ENCODE measurements at places on chromosomes 7 and 10.

- no peak for DNase-seq
Observed at GRCh38 chr10:51198170-51198569, 123.9 kb downstream of the PRKG1 start.

DNA sequence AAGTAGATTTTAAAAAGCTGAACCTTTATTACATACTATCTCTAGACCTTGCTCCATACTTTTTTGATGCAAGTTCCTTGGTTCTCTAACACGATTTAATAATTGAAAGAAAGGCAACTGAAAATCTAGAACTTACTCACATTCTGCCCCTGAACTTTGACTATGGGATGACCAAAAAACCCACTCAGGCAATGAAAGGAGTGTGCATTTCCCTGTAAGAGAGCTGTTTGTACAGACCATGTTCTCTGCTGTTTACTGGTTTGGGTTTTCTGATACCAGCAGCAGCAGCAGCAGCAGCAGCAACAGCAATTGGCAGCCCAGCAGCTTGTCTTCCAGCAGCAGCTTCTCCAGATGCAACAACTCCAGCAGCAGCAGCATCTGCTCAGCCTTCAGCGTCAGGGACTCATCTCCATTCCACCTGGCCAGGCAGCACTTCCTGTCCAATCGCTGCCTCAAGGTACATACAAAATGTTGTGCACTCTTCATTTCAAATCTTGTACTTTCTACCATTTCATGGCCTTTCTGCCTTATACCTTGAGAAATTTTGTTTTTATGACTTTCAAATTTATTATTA lies 216.7 kb downstream of the FOXP2 start:
- peak; percentile 14 for DNase-seq

DNA sequence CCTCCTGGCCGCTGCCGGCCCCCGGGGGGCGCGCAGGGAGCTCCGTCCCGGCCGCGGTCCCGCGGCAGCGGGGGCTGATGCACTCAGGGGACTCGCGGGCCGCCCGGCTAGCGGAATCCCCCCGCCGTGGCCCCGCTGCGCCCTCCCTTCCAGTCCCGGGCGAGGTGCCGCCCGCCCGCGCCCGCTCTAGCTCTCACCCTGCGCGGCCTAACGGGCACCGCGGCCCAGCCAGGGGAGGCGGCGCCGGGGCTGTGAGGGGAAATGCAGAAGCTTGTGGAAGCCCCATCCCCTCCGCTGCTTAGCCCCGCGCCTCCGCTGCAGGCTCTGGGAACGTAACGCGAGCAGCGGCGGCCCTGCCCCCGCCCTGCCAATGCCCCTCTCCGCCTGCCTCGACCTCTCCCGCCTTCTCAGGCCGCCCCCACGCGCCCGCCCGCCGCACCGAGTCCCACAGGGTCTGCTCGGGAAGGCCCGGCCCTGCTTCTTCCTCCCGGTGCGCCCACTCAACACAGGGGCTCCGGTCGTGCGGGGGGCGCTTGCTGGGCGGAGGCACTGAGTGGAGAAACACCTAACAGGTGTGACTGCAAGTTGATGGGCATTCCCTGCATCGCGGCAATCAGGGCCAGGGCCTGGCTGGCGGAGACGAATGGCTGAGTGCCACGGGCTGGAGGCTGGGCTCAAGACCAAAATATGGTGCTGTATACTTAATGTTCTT lies 384 bp upstream of the TMEM229A start:
- DNase-seq, result peak; percentile 9

DNA sequence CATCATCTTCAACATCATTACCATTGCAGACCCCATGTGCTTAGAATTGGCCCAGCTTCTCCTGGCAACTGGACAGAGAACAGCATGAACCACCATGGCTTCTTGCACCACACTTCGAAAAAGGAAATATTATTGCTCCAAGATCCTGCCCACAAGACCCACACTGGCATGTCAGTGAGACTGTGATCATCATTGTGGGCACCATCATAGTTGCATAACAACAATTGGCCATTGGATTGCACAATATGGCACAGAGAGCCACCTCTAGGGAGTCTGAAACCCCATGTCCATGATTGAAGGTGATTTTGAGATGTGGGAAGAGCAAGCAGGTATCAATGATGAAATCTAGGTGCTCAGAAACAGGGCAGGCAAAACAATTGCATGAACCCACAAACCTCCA lies 918.9 kb downstream of the GRID1 start:
- DNase-seq, result no peak

DNA sequence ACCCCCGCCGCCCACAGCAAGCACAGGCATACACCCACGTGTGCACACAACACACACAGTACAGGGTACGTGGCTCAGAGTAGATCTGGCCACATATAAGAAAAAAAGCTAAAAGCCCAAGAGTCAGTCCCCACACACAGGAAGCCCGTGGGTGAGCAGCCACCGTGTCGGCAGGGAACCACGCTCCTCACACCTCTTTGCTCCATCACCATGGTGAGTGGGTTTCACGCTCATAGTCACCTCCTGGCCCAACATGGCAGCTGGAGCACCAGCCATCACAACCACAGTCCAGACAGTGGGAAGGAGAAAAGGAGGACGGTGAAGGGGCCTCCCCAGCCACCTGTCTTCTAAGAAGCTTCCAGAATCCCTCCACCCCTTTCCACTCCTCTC lies 76.0 kb upstream of the PDGFA start:
- no peak for DNase-seq

- DNase-seq, result no peak
Observed at GRCh38 chr7:47942132-47942531, 6.1 kb downstream of the PKD1L1 start.
